Activated T-cell treated with anti-CD3 and anti-CD28 coated beads for 24 hours (primary cell): ENCODE measurements at places on chromosomes 11 and 22.
A peak's percentile ranks its signal among the peaks of the same experiment; 100 is the strongest.

DNA sequence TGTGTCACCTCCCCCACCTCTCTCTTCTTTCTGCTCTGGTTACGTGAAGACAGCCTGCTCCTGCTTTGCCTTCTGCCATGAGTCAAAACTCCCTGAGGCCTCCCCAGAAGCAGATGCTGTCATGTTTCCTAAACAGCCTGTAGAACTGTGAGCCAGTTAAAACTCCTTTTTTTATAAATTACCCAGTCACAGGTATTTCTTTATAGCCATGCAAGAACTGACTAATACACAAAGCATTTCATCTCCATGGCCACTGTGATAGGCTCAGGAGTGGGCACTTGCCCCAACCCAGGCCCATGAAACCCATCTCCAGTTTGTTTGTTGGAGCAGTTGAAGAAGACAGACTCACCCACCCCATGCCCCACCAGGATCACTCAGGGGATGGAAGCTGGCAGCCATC lies 253.3 kb upstream of the ISX start:
- no peak for DNase-seq

DNA sequence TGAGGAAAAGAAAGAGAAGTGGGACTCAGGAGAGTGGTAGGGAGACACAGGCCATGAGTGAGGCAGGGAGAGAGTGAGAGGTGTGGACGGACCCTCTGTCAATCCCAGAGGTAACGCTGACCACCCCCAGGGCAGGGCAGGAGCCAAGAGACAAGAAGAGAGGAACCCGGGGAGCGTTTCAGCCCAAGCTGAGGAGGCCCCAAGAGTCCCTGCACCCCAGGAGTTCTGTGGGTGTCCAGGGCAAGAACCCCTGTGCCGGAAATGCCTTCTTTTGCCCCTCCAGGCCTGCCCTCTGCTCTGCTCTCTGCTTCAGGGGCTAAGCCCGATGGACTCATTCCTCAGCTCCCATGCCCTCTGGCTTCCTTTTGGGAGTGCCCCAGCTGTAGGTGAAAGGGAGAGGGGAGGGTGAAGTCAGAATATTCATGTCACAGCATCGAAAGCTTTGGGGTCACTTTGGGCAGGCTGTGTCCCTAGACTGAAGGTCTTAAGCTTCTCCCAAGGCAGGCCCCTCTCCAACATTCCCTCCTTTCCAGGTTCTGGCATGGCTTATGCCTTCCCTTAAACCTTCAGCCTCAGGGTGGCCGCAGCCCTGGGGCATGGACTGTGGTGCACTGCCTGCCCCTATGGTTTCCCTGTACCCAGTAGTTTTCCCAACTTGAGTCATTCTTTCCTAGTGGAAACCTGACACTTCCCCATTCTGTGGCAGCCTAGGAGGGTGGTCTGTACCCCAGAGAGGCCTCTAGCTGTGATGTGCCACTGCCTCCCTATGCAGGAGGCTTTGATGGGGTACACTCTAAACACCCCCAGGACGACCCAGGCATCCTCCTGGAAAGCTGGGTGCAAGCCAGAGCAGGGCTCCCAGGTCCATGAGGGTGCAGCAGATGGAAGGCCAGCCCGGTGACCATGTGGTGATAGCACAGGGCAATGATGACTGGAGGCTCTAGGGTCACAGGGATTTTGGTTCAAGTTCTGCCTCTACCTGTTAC lies 27.1 kb downstream of the MYEOV start:
- DNase-seq: no peak

DNA sequence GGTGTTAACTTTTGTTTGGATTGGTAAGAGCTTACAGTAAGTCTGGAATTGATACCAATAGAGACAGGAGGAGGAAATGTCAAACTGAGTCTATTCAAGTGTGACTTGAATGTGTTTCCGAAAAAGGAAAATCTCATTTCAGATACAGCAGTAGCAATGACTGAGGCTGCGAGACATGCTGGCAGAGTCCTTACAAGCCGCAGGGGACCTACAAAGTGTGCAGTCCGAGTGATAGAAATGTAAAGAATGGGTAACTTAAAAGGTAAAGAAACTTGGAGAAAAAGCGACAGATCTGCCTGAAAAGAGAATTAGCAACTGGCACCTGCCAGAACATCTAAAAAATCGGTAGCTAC lies 444 bp downstream of the CWF19L2 start:
- no peak for DNase-seq

DNA sequence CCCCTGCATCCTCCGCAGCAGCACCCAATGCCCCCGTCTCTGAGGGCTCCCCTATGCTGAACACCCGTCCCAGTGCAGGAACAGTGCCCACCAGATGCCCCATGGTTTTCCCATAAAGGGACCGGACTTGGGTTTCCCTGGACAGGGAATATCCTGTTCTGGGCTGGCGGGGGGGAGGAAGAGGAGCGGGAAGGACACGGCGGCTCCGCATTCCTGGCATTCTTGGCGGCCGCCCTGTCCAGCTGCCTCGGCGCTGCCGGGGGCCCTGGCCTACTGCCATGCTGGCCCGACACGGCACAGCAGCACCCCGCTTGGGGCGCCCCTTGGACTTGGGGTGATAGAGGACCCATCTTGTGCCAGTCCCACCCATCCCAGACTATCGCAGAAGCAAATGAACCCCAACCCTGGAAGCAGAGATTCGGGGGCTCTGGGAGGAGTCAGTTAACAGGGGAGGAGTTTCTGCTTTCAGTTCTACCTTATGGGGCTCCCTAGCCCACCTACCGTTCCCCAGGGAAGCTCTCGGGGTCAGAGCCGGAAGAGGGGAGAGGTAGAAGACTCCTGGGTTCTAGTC lies 23.7 kb upstream of the CBX7 start:
- no peak for DNase-seq

DNA sequence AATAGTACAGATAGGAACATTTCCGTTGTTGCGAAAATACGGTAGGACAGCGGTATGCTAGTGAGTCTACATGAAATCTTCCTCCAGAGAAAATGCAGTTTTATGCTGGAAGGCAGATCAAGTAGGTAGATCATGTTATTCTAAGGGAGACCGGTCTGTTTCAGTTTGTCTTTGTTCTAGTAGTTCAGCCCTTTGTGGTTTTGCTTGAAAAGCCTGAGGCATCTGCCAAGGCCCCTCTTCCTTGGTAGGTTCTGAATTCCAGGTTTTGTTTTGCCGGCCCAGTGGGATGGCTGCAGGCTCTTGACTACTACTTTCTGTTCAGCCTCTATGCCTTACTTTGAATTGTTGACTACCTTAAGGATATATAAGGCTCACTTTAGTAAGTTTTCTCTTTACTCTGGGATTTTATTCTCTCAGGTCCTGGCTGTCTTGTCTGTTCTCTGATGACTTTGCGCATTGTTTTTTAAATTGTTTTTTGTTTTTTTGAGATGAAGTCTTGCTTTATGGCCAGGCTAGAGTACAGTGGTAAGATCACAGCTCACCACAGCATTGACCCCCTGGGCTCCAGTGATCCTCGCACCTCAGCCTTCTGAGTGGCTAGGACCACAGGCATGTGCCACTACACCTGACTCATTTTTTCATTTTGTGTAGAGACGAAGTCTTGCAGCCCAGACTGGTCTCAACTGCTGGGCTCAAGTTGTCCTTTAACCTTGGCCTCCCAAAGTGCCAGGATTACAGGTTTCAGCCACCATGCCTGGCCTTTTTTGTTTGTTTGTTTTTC lies 53.7 kb downstream of the HIPK3 start:
- no peak for DNase-seq

DNA sequence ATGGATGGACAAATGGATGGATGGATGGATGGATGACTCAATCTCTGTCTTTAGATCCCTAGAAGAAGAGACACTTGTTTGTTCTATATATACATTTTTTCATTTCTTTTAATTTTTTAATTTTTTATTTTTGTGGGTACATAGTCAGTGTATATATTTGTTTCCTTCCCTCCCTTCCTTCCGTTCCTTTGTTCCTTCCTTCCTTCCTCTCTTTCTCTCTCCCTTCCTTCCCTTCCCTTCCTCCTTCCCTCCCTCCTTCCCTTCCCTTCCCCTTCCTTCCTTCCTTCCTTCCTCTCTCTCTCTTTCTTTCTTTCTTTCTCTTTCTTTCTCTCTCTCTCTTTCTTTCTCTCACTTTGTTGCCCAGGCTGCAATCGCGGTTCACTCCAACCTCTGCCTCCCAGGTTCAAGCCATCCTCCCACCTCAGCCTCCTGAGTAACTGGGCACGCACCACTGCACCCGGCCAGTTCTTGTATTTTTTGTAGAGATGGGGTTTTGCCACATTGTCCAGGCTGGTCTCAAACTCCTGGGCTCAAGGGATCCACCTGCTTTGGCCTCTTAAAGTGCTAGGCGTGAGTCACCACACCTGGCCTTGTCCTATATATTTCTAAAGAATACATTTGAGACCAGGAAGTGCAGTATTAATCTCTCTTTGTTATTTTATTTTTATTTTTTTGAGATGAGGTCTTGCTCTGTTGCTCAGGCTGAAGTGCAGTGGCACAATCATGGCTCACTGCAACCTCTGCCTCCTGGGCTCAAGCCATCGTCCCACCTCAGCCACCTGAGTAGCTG lies 42.5 kb upstream of the AQP11 start:
- DNase-seq: no peak

DNA sequence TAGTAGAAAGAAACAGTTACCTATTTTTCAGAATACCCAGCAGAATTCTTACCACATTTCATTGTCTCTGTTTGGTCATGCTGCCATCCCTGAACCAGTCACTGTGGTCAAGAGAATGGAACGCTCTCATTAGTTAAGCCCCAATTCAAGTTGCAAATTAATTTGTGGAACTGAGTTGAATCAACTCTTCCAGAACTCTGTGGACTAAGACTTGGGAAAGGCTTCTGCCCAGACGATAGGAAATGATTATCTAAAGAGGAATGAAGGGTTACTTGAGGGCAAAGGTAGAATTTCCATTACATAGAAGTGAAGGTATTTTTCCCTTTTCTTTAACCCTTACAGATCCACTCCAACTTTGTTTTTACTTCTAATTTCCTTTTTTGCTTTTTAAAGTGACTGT lies 286.4 kb downstream of the DYNC2H1 start:
- DNase-seq: no peak

DNA sequence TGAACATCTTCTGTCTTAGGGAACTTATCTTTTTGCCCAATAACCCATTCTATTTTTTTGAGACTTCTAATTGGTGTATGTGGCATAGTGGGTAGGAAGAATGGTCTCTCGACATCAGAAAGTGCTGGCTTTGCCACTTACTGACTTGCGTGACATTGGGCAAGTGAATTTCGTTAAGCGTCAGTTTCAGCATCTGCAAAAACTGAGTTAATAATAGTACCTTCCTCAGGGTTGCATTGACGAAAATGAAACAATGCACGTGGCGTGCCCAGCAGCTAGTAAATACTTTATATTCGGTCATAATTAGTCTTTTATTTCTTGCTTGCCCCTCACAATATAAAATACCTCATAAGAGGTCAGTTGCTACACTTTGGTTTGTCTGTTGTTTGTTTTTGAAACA lies 12.5 kb upstream of the GRIK4 start:
- DNase-seq: no peak

GRCh38 chr11:130525307-130525706 lies 76.9 kb downstream of the ADAMTS15 start:
- DNase-seq: no peak

DNA sequence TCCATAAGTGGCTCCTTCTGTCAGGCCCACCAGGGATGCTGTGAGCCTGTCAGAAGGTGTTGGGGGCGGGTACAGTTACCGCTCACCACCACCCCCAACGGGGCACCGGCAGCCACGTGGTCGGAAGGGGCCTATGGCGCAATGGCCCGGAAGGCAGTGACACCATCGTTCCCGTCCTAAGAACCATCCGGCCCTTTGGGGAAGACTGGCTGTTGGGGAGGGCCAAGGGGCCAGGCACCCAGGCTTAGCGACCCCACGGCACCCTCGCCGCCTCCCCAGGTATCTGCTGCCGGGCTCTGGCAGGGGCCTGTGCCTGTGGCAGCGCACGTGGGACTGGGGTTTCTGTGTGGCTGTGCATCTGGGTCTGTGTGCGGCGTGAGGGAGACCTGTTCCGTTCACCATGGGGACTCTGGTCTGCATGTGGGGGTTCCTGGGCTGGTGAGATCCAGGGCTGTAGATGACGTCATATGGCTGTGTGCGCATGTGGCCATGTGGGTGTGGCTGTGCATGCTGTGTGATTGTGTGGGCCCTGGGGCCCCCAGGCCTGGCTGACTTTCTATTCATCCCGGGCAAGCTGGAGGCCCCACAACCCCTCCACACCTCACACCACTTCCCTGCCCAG lies 717 bp downstream of the OSM start:
- DNase-seq: peak; percentile 82

GRCh38 chr22:39728236-39728860 lies 157.8 kb downstream of the CACNA1I start:
- DNase-seq: no peak
